ENCODE measurements at places on chromosomes 11 and 22.

DNA sequence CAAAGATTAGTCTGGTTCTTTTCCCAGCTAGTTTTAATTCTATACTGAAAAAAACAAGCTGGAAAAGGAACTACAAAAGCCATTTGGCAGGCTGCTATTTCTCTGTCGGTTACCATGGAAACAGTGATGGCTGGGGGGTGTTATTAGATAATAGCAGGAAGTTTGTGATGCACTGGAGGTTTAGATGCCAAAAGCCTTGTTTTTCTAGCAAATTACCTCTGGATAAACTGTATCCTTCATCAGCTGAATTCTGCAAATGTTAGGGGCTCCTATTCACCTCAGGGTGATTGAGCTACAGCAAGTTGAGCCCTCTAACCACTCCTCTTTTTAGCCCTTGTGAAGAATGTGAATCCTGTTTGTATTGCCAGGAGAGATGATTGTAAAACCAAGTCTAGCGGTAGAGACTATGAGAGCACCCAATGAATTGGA, 25.2 kb downstream of the ALKBH3 start:
- no peak for DNase-seq

DNA sequence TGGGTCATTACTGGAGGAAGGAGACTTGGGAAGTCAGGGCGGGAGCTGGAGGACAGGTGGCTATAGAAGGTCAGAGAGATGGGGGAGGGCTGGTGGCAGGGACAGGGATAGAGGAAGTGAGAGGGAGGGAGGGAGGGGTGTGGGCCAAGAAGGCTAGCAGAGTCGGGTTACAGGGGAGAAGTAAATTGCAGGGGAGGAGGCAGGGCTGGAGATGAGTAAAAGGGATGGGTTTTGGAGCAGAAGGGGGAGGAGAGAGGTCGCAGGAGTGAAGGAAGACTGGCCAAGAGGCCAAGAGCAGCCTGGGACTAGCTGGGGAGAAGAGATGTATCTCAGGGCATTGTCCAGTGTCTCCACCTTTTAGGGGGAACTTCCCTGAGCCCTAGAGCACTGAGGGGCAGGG, 33.0 kb downstream of the LRRC10B start:
- no peak for DNase-seq

DNA sequence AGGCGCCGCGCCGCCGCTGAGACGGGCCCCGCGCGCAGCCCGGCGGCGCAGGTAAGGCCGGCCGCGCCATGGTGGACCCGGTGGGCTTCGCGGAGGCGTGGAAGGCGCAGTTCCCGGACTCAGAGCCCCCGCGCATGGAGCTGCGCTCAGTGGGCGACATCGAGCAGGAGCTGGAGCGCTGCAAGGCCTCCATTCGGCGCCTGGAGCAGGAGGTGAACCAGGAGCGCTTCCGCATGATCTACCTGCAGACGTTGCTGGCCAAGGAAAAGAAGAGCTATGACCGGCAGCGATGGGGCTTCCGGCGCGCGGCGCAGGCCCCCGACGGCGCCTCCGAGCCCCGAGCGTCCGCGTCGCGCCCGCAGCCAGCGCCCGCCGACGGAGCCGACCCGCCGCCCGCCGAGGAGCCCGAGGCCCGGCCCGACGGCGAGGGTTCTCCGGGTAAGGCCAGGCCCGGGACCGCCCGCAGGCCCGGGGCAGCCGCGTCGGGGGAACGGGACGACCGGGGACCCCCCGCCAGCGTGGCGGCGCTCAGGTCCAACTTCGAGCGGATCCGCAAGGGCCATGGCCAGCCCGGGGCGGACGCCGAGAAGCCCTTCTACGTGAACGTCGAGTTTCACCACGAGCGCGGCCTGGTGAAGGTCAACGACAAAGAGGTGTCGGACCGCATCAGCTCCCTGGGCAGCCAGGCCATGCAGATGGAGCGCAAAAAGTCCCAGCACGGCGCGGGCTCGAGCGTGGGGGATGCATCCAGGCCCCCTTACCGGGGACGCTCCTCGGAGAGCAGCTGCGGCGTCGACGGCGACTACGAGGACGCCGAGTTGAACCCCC, 798 bp downstream of the BCR start:
- DNase-seq, result no peak

DNA sequence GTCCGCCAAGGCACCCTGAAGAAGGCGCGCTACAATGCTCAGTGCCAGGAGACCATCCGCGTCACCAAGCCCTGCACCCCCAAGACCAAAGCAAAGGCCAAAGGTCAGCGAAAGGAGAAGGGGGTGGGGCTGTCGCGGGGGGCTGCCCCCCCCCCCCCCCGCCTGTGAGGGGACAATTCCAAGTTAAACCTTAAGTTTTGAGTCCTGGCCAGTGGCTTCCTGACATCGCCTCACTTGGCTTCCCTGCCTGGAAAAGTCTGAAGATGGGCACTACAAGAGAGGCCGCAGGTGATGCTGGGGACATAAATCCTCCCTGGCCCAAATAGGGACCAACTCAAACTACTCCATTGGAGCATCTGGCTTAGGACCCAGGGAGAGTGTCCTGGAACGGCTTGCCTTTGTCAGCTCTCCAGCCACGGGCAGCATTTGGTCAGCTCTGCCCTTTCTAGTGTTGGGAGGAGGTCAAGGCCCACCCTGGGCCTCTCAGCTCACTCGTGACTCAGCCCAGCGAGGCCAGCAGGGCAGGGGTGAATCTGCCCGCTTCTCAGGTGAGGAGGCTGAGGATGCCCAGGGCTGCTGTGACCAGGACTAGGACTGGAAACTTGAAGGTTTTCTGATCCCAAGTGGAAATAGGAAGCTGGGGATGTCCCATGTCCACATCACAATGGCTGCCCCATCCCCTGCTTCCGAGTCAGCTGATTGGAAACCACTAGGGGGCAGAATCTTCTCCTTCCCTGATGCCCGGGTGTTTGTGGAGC, 1.4 kb downstream of the MDK start:
- no peak for DNase-seq

- no peak for DNase-seq
These were observed 68.2 kb downstream of the MSANTD4 start for GRCh38 chr11:105953886-105954285.

- no peak for DNase-seq
These were observed 14.4 kb upstream of the SERPINH1 start for GRCh38 chr11:75547617-75548058.

DNA sequence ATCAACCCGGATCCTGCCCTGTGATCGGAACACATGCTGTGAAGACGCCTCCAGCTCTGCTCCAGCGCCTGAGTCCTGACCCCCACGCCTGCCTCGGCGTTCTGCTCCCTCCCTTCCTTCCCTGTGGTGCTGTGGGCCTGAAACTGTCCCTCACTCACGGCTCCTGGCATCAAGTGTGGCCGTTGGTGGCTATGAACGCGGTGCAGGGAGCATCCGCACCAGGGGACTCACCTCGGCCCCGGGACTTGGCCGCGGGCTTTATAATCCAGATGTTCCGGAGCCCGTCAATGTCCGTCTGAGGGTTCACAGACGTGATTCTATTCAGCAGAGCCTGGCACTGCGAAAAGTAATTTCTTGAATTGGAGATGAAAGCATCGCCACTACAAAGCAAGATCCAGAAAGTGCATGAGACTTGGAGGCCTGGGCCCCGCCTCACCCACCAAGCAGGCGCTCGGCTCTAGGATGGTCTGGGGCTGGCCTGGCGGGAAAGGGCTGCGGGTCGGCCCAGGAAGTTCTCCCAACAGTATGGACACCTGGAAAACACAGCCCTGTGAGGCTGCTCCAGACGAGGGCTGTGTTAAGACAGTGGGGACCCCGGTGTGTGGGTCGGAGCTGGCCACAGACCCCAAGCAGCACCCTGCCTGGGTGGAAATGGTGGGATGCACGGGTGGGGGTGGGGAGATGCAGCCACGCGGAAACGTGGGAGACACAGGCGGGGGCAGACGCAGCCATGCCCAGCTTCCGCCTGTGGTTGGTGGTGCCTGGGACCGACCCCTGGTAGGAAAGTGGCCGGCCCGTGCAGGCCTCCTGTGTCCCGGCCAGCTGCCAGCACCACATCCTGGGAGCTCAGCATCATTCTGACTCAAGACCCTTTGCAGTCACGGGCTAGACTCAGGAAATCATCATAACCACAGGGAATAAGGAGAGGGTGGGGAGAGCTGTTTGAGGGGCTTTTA, 21.8 kb upstream of the IL17REL start:
- DNase-seq, result peak; percentile 75

- no peak for DNase-seq
These were observed 9.8 kb downstream of the APOL5 start for GRCh38 chr22:35727436-35727835.

- DNase-seq, result no peak
These were observed 83.1 kb downstream of the MN1 start for GRCh38 chr22:27718186-27719035.

DNA sequence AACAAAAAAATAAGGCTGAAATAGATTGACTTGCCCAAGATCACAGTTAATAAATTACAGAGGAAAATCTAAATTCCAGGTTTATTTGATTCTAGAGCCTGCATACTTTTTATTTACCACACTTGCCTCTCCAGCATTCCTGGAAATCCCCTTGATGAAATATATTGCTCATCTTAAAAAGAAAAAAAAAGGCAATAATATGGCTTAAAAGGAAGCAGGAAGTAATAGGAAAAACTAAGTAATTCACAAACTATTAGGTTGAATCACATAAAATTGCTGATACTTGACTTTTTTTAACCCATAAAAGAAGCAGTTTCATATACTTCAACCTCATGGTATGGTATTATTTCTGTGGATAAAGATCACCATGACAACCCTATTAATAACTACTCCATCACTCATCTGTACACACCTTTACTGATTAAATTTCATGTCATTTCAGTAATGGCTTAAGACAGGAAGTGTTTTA, 52.9 kb downstream of the COPB1 start:
- no peak for DNase-seq

DNA sequence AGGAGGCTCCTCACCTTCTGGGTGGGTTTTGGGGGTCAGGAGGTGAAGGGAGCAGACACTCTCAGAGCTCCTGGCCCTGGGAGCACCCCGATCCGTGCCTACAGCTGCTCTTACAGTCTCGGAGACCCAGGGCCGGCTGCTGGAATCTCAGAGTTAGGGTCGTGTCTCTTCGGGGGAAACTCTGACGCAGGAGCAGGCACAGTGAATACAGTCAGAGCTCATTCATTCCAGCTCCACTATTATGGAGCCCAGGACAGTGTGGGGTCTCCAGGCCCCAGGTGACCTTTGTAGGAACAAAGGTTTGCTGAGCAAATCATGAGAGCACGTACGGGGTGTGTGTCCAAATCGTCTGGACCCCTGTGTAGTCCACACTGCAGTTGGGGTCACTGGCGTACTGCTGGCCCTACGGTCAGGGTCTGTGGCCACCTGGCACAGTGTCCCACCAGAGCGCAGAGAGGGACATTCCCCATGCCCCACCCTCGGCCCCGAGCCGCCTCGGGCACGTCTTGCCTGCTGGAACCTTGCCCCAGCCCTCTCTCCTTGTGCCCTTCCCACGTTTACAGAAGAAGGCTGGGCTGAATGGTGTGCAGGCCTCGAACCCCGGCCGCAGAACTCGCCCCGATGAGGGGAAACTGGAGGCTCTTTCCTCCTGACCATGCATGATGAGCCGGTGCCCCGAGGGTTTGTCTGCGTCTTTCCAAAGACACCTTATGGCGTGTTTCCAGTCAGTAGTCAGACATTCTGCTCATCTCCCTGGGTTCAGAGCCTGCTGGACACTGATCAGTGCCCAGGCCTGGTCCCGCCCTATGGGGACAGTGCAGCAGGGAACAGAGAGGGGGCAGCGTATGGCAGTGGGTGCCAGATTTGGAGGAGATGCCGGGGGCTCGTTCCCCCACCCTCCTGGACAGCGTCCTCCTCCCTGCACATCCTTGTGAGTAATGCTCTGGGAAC, 1166.6 kb downstream of the BRD1 start:
- no peak for DNase-seq

DNA sequence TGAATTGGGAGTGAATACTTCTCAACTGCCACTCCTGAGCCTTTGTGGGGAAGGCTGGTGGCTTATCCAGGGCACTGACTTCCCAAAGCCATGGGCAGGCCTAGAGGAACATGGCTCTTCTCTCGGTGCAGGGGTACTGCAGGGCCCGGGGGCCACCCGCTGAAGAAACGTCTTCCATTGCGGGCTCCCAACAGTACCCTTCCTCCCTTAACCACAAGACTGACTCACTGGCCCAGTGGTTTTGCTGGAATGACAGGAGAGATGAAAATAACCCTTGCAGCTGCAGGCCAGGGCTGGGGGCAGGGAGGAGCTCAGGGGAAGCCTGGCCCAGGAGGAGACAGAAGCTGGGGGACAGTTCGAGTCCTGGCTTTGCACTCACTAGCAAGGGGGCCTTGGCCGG, 13.5 kb downstream of the TXN2 start:
- peak; percentile 93 for DNase-seq

All from GDM1 (cell line).